Erythroblast (primary cell): ENCODE measurements at places on chromosomes 5 and 9.

- DNase-seq, result no peak
Observed at GRCh38 chr5:106397700-106398099, 1273.0 kb downstream of the EFNA5 start.

GRCh38 chr5:173932695-173933139 is 44.6 kb downstream of the CPEB4 start:
- no peak for DNase-seq

GRCh38 chr5:119270121-119270565 is 85.7 kb upstream of the TNFAIP8 start:
- no peak for DNase-seq

GRCh38 chr5:72488756-72489155 is 18.5 kb downstream of the ZNF366 start:
- DNase-seq, result no peak

- DNase-seq, result no peak
Observed at GRCh38 chr5:157157293-157157891, 8.7 kb downstream of the GARIN3 start.

DNA sequence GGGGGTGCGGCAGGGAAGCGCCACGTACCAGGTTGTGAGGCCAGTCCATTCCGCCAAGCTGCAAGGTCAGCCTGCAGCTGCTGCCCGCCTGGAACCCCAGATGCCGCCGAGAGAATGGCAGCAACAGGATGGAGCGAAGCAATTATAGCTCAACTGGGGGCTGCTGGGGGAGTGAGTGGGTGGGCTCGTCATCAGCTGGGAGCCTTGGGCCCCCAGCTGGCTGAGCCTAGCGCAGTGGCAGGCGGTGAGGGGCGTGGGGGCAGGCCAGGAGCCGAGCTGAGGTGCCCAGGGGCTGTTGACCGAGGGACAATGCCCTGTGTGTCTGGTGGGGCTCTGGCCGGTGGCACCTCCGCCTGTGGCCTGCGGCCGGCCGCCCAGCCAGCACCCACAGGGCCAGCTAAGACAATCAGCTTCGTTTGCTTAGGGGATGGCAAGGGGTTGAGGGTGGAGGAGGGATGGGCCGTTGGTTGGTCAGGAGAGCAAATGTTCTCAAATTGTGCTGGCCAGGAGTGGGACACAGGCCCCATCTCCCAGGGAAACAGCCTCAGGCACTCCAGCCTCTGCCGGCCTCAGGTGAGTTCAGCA is at the start of gene IL17B:
TSS of gene IL17B (minus strand) at position 116 of the 585 bp plus-strand sequence. CDS start at position 49, 67 bp downstream.
- DNase-seq, result no peak

DNA sequence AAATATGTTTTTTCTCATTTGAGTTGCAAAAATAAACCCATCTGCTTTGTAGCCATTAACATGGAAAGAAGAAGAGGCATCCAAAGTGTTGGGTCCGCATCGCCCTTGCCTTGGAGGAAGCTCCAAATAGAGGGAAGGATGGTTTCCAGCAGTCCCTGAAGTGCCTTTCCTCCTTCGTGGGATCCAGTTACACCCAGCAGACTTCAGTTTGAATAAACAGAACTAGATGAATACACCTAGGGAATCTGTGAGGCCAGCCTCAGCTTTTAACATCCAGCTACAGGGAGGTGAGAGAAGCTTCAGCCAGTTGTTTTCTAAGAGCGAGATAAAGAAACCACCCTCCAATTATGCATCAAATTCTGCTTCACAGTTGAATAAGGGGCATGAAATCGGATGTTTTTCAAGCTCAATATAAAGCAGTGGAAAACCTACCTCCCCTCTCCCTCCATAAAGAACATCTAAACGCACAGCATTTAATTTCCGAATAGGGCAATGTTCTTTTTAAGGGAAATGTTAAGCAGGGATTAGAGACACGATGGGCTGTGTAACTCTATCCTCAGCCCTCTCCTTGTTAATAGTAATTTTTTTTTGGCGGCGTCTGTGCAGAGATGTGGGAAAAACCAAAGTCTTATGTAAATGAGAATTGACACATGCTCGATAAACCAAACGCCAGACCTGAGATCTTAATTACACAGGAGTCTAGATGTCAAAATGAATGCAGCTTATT is 264.7 kb downstream of the SLIT3 start:
- DNase-seq, result no peak

DNA sequence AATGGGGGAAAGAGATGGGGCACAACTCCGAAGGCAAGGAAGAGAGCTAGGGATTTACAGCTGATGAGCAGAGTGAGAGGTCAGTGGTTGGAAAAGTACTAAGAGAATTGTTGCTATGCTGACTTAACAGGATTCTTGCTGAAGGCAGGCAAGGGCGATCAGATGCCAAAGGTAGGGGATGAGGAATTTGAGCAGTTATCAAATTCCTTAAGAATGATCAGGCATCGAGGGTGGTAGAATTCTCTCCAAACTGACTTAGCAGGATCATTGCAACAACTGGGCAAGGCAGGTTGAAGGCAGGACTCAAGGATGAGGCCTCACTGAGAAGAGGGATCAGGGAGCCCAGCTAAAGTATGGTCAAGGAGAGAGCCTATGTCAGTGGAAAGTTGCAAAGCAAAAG is 171.0 kb downstream of the HSD17B3 start:
- DNase-seq, result no peak

- no peak for DNase-seq
Observed at GRCh38 chr5:124030043-124030491, 518.1 kb downstream of the CSNK1G3 start.
